SIG-M5 (cell line): ENCODE measurements at places on chromosomes 6 and 20.

DNA sequence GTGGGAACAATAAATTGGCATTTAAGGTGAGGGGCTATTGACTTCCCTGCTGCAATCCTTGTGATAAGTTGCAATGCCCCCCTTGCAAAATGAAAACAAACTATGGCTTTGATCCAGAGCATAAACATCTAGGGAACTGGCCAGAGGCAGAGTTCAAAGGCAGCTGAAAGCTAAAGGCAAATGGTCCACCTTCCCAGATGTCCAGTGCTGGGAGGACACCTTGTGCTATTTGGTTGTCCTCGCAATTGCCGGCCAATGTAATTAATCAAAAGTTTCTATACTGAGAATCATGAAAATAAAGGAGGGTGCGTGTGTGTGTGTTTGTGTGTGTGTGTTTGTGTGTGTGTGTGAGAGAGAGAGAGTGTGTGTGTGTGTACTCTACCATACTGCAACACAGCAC, 337.4 kb downstream of the CBLN4 start:
- no peak for DNase-seq

- DNase-seq = no peak
Observed at GRCh38 chr20:29743101-29743931, 1514.1 kb upstream of the DEFB115 start.

- DNase-seq = no peak
Observed at GRCh38 chr20:7829776-7830175, 110.5 kb downstream of the HAO1 start.

DNA sequence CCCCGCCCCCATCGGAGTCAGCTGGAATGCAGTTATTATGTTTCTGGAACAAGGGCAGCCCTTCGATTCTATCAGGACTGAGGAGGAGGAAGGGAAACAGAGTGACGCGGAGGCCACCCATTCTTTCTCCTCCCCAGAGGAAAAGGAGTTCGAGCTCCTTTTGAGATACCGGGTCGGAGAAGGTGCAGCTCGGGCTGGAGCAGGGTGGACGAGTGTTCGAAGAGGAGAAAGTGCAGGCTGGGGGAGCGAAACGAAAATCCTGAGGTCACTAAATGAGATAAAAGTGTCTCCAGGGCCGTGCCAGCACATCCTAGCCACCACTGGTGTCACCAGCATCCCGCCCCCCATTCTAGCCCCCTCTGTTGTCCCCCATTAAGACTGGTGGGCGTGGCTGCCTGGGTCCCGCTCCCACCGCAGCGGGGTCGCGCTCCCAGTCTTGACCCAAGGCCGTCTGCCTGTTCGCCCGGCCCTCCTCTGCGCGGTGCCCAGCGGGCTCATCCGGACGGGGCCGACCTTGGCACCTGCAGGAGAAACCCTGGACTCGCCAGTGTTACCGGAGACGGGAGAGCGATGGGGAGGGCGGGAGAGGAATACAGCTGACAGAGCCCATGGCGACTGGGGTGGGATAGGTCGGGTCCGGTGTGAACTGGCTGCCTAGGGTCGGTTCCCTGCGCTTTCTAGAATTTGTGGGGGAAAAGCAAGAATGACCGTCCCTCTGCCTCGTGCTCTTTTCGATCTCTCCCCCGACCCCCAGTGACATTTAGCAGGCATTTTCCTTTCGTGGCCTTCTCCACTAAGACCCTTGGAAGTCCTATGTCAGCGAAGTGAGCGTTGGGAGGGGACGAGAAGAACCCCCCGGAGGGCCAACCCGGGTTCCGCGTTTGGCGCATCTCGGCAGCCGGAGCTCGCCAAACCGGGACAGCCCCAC, 16.2 kb downstream of the FOXA2 start:
- DNase-seq = no peak

GRCh38 chr6:37187321-37188022, 17.5 kb downstream of the PIM1 start:
- no peak for DNase-seq

- no peak for DNase-seq
Observed at GRCh38 chr6:134238960-134239795, 78.7 kb downstream of the SGK1 start.

- DNase-seq = no peak
Observed at GRCh38 chr6:155084431-155085123, 89.5 kb downstream of the TIAM2 start.

- no peak for DNase-seq
Observed at GRCh38 chr6:14138701-14139215, 21.2 kb downstream of the CD83 start.

GRCh38 chr6:122459240-122459639, 12.4 kb downstream of the SERINC1 start:
- DNase-seq = no peak

GRCh38 chr6:152529369-152529768, 107.8 kb downstream of the SYNE1 start:
- no peak for DNase-seq

GRCh38 chr20:4384961-4385360, 336.7 kb upstream of the PRND start:
- DNase-seq = no peak

DNA sequence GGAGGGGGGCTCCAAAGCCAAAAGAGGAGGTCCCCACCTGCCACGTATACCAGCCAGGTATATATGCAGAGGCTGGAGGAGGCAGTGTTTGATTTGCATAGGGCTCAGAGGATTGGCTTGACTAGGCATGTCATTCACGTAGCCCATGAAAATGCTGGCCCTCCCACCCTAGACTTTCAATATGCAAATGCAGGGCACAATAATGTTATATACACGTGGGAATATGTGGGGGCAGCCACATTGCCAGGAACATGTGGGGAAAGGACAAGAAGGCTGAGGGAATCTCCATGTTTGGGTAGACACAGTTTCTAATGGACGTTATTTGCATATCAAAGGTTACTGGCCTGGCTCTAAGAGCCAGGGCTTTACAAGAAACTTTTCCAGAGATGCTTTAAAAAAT, 301.8 kb downstream of the FARS2 start:
- no peak for DNase-seq

GRCh38 chr6:163529605-163530004, 115.1 kb downstream of the QKI start:
- DNase-seq = no peak

GRCh38 chr20:45288376-45288775, 18.3 kb upstream of the RBPJL start:
- no peak for DNase-seq

DNA sequence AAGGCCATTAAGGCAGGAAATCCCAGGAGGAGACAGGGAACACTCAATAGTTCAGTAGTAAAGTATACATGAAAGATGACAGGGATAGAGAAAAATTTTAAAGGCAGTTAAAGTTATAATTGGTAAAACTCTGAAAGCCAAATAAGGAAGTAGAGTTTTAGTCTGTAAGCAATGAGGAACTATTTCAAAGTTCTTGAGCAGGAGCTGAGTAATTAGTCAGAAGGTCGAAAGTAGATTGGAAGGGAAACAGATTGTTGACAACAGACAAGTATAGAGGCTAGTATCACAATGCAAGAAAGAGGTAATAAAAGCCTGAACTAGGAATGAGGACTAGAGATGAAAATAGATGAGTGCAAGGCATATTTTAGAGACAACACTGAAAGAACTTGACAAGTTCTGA, 150.3 kb downstream of the CDK19 start:
- DNase-seq = peak; percentile 59

DNA sequence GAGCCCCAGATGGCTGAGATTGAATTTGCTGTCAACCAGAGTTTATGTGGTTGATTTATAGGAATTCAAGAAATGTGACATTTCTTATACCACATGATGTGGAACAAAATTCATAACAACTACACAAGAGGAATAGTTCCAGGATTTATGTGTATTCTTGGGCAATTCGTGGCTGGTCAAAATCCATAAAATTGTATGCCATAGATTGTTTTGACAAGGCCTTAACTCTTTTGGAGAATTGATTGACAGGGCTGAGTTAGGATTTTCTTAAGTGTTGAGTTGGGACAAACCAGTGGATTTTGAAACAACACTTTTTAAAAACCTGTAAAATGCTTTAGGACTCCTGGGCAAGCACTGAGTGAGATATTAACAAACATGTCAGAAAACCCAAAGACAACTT, 19.4 kb upstream of the SLC2A12 start:
- no peak for DNase-seq

DNA sequence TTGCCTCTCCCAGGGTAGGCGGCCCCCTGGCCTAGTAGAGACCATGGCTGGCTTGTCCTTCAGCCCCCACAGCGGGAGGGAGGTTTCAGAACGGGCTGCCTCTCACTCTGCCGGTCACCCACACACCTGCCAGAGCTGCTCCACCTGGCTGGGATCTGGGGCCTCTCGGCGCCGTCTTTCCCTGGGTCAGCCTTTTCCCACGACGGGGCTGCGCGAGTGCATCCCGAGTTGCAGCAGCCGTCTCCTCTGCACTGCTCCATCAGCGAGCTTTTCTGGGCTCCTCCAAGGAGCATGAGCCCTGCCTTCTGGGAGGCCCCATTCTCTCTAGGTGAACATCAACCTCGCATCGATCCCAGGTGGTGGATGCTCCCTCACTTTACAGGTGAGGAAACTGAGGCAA, 15.9 kb upstream of the SPDEF start:
- DNase-seq = no peak

GRCh38 chr6:11595903-11596302, 58.4 kb downstream of the TMEM170B start:
- no peak for DNase-seq

- no peak for DNase-seq
Observed at GRCh38 chr6:16181439-16182297, 52.8 kb downstream of the MYLIP start.

DNA sequence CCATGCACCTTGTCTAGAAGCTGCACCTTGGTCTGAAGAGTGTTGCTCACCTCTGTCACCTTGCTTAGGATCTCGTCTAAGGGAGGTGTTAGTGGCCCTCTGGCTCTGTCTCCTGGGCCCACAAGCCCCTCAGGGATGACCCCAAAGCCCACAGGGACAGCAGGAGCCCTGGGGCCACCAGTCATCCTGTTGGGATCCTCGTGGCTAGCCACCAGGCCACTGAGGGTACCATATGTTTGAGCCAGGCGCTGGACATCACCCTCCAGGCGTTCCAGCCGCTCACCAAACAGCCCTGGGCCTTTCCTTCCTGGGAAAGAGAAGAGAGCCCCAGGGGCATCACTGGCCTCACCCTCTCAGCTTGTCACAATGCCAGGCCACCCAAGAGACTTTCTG, 3.9 kb downstream of the EMILIN3 start:
- no peak for DNase-seq

- DNase-seq = no peak
Observed at GRCh38 chr6:36703081-36703606, 5.5 kb downstream of the RAB44 start.

DNA sequence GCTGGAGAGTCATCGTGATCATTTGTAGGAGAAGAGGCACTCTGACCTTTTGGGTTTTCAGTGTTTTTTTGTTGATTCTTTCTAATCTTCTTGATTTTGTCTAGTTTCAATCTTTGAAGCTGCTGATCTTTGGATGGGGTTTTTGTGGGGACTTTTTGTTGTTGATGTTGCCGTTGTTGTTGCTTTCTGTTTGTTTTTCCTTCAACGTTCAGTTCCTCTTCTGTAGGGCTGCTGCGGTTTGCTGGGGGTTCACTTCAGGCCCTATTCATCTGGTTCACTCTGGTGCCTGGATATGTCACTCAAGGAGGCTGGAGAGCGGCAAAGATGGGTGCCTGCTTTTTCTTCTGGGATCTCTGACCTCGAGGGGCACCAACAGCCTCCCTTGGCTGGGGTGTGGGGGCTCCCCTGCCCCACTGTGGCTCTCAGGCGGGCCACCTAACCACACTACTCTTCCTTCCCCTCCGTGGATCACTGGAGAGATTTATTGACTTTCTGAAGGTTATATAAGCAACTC, 21.5 kb upstream of the TMEM244 start:
- no peak for DNase-seq

DNA sequence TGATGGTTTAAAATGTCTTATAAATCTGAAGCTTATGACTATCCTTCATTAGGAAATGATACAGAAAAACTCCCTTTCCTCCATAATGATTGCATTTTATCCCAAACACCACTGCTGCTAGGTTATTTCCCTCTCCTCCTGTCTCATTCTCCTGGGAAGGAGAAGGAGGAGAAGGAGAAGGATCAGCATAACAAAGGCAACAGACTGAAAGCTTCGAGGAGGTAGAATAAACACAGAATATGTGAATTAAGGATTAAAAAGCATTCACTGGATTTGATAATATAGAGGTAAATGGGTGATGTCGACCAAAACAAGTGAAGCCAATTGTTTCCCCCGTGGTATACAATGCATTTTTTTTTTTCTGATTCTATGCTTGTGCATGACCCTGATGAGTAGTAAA, 82.0 kb downstream of the WASF1 start:
- DNase-seq = no peak

GRCh38 chr6:64553249-64553786, 917.7 kb downstream of the PHF3 start:
- DNase-seq = no peak

GRCh38 chr20:58692579-58693225, at the start of gene NPEPL1:
Gene NPEPL1 (plus strand): TSS chr20:58692800. CDS start chr20:58692901, 101 bp downstream.
- DNase-seq = no peak

GRCh38 chr6:26045928-26046368, 41.3 kb upstream of the HFE start:
- no peak for DNase-seq

- DNase-seq = no peak
Observed at GRCh38 chr20:57369596-57369995, 18.5 kb downstream of the RAE1 start.

DNA sequence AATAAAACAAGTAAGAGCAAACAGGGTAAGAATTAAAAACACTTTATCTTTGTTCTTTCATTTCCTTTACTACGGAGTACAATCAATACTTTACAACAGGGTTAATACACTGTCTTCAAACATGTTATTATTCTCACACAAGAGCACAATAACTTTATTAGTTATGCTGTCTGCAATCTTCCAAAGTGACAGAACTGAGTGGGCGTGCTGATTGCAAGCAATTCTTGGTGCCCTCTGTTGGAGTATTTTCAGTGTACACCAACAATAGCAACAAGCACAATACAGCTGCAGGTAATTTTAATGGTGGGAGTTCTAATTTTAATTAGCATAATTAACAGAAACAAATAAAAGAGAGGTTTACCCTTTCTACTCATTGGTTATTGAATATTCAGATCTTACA, 33.9 kb upstream of the PTPRK start:
- no peak for DNase-seq

DNA sequence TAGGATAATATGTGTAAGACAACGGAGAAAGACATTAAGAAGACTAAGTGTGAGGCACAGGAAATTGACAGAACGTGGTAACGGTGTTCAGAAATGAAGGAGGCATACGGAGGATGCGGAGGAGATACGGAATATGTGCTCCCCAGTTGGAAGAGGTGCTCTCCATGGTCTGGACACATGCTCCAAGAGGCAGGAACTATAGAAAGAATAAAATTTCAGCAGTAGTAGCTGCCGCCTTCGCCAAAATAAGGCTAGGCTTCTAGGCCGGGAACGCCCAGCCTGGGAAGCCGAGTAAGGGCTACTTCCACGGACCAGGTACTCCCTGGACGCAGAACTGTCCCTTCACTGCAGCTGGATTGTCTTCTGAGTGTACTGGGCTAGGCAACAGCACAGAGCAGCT, 7.4 kb downstream of the MAFB start:
- no peak for DNase-seq

- DNase-seq = no peak
Observed at GRCh38 chr20:15774926-15775325, 798.3 kb downstream of the KIF16B start.

- no peak for DNase-seq
Observed at GRCh38 chr6:29696147-29697125, 15.5 kb upstream of the ZFP57 start.
